ENCODE measurements at places on chromosomes 16 and 17. TPM values are rescaled to one million over a fixed set of nuclear protein-coding genes. Genes with fewer than 3 reads are reported as not detected.
A peak's percentile ranks its signal among the peaks of the same experiment; 100 is the strongest.

- H3K27me3 ChIP-seq = no peaks in the 10 kb centered on the region
- no peak overlapping the region for H3K4me3 ChIP-seq
- no peak for DNase-seq
- H3K36me3 ChIP-seq = no peaks in the 10 kb centered on the region
- H3K4me1 ChIP-seq = no peaks in the 10 kb centered on the region
- H3K27ac ChIP-seq = no peak overlapping the region
These were observed 123.3 kb downstream of the CDK5R1 start for GRCh38 chr17:32609884-32610650.

DNA sequence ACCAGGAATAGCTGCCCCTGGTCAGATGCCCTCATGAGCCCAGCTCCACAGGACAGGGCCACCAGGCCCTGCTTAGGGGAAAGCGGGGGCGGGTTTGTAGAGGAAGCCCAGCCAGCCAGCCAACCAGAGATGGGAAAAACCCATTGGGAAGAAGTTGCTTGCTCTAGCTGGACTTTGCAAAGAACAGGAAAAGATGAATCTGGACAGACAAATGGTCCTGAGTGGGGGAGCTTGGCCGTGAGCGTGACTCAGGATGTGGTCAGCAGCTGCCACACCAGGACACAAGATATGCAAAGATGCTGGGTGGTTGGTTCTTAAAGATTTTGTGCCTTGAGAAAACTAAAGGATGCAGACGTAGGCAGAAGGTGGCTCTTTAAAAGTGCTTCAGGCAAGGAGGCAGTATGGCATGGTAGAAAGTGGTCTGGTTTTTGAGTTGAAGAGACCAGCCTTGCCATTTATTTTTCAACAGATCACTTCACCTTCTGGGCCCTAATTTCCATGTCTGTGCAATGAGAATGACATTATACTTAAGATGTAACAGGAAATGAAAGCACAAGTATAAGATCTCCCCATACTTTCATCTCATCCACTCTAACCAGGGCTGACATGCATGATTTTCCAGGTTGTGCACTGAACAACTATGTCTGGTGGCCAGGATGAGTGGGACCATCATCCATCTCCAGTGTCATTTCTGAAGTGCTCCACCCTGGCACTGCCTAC, 27.8 kb upstream of the HEATR6 start:
- H3K4me3 ChIP-seq = no peak overlapping the region
- H3K4me1 ChIP-seq = peaks cover 9% of the 10 kb centered on the region
- H3K36me3 ChIP-seq = no peaks in the 10 kb centered on the region

DNA sequence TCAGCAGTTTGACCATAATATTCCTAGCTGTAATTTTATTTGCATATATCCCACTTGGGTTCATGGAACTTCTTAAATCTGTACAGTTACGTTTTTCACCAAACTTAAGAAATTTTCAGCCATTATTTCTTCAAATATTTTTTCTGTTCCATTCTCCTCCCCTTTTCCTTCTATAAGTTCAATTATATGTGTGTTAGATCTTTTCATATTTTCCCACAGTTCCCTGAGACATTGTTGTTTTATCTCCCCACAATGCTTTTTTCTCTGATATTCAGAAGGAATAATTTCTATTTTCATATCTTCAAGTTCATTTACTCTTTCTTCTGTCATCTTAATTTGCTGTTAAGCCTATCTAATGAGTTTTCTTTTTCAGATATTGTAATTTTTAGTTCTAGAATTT, 26.1 kb downstream of the IKZF3 start:
- H3K27ac ChIP-seq = no peak overlapping the region
- H3K4me3 ChIP-seq = no peak overlapping the region
- no peaks in the 10 kb centered on the region for H3K4me1 ChIP-seq
- H3K36me3 ChIP-seq = no peaks in the 10 kb centered on the region

- H3K27ac ChIP-seq = no peak overlapping the region
- no peak for DNase-seq
- H3K36me3 ChIP-seq = no peaks in the 10 kb centered on the region
- no peaks in the 10 kb centered on the region for H3K27me3 ChIP-seq
- no peak overlapping the region for H3K4me3 ChIP-seq
These were observed 2064.6 kb downstream of the TP53TG3F start for GRCh38 chr16:35523991-35524390.

- H3K27ac ChIP-seq = no peak overlapping the region
- no peak for DNase-seq
- H3K4me1 ChIP-seq = peaks cover 36% of the 10 kb centered on the region
- H3K36me3 ChIP-seq = peaks cover 22% of the 10 kb centered on the region
These were observed 1.6 kb downstream of the RPL13 start for GRCh38 chr16:89561884-89562599.

DNA sequence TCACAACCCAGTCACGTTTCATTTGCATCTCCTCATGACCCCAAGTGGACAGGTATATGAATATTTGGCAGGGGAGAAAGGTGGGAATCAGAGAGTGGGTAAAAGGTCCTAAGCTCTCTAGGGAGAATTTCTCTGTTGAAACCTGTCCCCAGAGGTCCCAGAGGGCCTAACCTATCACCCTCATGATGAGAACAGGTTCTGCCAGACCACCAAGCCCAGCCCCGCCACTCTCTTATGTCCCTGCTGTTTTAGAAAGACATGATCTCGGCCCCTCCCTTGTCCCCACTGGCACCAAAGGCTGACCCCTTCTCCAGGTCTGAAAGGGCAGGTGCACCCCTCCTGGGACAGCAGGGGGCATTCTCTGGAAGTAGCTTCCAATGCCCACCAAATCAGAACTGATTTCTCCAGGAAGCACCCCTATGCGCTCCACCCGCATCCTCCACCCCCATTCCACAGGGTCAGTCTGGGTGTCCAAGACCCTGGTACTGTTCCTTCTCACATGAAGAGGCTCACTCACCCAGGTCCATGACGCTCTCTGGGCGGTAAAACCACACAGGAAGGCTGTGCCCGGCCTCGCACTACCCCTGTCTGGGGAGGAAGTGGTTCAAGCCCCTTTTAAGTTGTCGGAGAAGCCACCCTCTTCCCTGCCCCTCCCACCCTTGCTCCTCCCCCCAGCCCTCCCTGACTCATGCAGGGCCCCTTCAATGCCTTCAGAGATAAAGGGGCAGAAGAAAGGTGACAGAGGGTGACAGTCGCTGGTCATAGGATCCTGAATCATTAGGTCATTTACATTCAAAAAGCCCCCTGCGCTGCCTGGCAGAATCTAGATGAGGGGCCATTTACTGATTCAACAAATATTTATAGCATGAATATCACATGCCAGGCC, at the start of gene CCR7:
Gene CCR7 (minus strand): TSS at position 590 of the 886 bp plus-strand sequence. CDS start 63 bp downstream, at position 527.
- peaks cover 4% of the 10 kb centered on the region for H3K4me1 ChIP-seq
- H3K4me3 ChIP-seq = no peak within 1 kb of the TSS
- no peak for DNase-seq
- no peak within 1 kb of the TSS for H3K27ac ChIP-seq
- H3K27me3 ChIP-seq = no peaks in the 10 kb centered on the region

Gene ZSCAN10
- total RNA-seq = not detected

DNA sequence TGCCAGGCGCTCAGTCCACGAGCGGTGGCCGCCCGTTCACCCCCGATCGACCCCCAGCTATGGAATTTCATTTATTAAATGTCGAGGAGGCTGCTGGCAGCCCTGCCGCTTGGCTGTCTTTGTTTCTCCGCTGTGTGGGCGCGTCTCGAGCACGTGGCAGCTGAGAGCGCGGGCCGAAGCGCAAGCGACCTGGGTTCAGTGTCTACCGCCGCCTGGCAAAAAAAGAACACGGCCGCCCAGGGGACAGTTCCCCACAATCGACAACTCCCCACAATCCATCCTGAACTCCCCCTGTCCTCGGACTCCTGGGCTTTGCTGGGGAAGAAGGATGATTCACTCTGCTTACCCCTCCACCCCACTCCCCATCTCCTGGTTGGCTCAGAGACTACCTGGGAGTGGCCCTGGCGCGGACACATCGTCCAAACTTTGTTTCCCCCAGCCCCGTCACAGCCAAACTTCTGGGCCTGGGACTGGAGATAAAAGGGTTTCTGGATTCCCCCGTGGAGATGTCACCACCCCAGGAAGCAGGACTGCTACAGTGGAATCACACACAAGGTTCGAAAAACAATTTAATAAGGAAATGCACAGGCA, 1.7 kb upstream of the ANKRD13B start:
- H3K4me1 ChIP-seq = peaks cover 39% of the 10 kb centered on the region
- H3K27me3 ChIP-seq = no peaks in the 10 kb centered on the region
- H3K27ac ChIP-seq = peak overlapping the region; percentile 90
- peak; percentile 74 for DNase-seq

Gene SEPTIN12
- total RNA-seq = 0.32 TPM

- no peak overlapping the region for H3K27ac ChIP-seq
- no peak for DNase-seq
- no peaks in the 10 kb centered on the region for H3K4me1 ChIP-seq
- H3K36me3 ChIP-seq = no peaks in the 10 kb centered on the region
- no peak overlapping the region for H3K4me3 ChIP-seq
These were observed 17.2 kb downstream of the SKAP1 start for GRCh38 chr17:48412841-48413240.

- peak overlapping the region; percentile 72 for H3K4me3 ChIP-seq
- peak overlapping the region; percentile 96 for H3K27ac ChIP-seq
- H3K27me3 ChIP-seq = no peaks in the 10 kb centered on the region
- peak; percentile 55 for DNase-seq
- peaks cover 5% of the 10 kb centered on the region for H3K4me1 ChIP-seq
These were observed 1.6 kb downstream of the ZNF423 start for GRCh38 chr16:49854188-49854795.

Gene CENPV
- total RNA-seq = 10.7 TPM

DNA sequence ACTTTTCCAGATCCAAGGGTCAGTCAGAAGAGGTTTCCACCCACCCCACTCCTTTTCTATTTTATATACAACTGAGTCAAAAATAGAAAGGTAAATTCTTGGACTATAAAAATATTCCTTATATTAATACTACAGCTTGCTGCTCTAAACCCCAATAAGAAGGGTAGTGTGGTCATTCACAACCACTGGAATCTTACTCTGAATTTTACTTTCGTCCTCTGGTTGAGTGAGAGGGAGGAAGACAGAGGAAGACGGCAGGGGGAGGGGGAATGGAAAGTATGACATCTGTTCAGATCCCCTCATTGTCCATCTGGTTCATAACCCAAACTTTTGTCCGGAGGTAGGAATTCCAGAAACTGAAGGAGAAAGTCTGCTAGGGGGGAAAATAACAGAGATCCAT, 67.2 kb downstream of the MAF start:
- H3K27me3 ChIP-seq = no peaks in the 10 kb centered on the region
- peaks cover 8% of the 10 kb centered on the region for H3K4me1 ChIP-seq
- DNase-seq = no peak
- no peak overlapping the region for H3K27ac ChIP-seq

Gene SLC38A8
- 1.5 TPM for total RNA-seq

DNA sequence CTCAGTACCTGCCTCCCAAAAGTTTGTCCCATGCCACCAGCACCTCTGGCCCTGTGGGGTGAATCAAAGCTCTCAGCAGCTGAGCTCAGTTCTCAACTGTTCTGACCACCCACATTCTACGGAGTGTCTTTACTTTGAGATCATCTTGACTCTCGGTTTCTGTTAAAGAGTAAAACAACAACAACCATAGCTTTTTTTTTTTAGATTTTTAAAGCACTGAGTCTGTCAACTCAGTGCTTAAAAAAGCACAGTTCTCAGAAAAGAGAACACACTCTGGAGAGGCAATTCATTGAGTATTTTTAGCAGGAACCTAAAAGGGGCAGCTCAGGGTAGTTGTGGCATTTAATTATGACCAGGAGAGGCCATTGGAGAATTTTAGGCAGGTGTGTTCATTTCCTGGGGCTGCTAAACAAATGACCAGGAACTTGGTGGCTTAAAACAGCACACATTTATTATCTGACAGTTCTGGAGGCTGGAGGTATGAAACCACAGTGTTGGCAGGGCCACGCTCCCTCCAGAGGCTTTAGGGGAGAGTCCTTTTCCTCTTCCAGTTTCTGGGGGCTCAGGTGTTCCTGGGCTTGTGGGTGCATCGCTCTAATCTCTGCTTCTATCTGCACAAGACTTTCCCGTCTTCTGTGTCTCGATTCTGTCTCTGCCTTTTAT, 6.7 kb upstream of the WFIKKN2 start:
- H3K36me3 ChIP-seq = no peaks in the 10 kb centered on the region
- H3K27me3 ChIP-seq = no peaks in the 10 kb centered on the region
- no peak overlapping the region for H3K4me3 ChIP-seq
- DNase-seq = no peak

Gene DHODH
- 9.8 TPM for total RNA-seq

Gene PDIA2
- total RNA-seq = 1.2 TPM

GRCh38 chr16:54164789-54165173, 121.8 kb downstream of the IRX3 start:
- no peaks in the 10 kb centered on the region for H3K27me3 ChIP-seq
- no peak for DNase-seq
- H3K4me1 ChIP-seq = no peaks in the 10 kb centered on the region

DNA sequence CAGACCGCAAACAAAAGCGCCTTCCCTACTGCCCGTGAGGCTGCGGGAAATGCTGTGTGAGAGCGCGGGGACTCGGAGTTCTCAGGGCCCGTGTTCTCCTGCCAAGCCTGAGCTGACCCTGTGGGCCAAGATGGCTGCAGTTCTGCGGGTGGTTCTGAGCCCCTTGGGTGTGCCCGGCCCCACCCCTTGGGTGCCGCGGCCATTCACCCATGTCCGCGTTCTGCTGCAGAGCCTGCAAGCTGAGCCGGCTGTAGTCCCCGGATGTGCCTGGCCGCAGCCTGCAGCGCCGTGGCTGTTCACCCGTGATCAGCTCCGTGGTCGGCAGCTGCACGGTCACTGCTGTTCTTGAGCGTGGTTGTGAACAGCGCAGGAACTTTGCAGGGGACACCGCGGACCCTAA, 20.0 kb downstream of the ACSF3 start:
- no peak overlapping the region for H3K4me3 ChIP-seq
- H3K27me3 ChIP-seq = no peaks in the 10 kb centered on the region
- no peaks in the 10 kb centered on the region for H3K4me1 ChIP-seq
- no peak overlapping the region for H3K27ac ChIP-seq
- peak; percentile 58 for DNase-seq
- H3K36me3 ChIP-seq = peaks cover 12% of the 10 kb centered on the region

- H3K27me3 ChIP-seq = no peaks in the 10 kb centered on the region
- no peak overlapping the region for H3K4me3 ChIP-seq
- no peaks in the 10 kb centered on the region for H3K36me3 ChIP-seq
- no peak overlapping the region for H3K27ac ChIP-seq
These were observed 30.1 kb upstream of the CPNE2 start for GRCh38 chr16:57062329-57062728.

GRCh38 chr17:45787044-45787443, 2.9 kb downstream of the CRHR1 start:
- no peak overlapping the region for H3K4me3 ChIP-seq
- H3K36me3 ChIP-seq = no peaks in the 10 kb centered on the region

Data from heart left ventricle (tissue), 16 donors.